ENCODE measurements at places on chromosomes 1 and 21.

- no peak for DNase-seq
These were observed 749 bp downstream of the SEC16B start for GRCh38 chr1:177969109-177969508.

DNA sequence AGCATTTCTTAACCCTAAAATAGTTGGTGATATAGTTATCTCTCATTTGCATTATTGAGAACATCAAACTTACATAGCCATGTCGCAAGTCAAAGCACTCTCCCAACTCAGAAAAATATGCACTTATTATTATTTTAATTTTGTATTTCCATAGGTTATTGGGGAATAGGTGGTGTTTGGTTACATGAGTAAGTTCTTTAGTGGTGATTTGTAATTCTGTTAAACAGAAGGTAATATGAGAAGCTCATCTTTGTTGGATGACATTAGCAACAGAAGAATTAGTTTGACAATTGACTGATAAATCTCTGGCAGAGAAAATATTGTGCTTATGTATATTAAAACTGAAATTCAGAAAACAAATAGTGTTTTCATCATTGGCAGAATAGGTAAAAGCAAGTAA lies 154.8 kb downstream of the NFIA start:
- DNase-seq, result no peak

DNA sequence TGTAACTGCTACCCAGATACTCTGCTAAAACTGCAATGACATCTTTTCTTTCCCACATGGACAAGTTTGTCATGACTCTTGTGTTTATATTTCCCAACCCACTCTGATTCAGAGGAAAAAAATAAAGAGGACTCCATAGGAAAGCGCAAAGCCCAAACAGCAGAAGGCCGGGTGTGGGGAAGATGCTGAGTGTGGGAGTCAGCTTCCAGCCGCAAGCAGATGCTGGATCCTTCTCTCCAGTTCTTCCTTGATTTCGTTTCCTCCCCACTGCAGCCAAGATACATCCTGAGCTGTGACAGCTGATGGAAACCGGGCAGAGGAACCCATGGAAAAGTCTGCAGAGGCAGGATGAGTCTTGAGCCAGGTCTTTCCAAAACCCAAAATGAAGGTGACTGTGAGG lies 498.2 kb downstream of the PLPP3 start:
- DNase-seq, result no peak

DNA sequence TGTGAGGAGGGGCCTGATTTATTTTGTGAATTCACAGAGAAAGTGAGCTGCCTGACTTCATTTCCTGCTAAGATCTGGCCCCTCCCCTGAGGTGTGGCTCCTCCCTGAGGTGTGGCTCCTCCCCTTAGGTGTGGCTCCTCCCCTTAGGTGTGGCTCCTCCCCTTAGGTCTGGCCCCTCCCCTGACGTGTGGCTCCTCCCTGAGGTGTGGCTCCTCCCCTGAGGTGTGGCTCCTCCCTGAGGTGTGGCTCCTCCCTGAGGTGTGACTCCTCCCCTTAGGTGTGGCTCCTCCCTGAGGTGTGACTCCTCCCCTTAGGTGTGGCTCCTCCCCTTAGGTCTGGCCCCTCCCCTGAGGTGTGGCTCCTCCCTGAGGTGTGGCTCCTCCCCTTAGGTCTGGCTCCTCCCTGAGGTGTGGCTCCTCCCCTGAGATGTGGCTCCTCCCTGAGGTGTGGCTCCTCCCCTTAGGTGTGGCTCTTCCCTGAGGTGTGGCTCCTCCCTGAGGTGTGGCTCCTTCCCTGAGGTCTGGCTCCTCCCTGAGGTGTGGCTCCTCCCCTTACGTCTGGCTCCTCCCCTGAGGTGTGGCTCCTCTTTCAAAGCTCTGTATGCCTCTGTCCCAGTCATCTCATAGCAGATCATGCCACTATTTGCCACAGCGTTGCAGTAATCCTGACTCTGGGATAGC lies 26.9 kb upstream of the LRRC3 start:
- peak; percentile 19 for DNase-seq

GRCh38 chr21:18677632-18678031 lies 274.0 kb upstream of the TMPRSS15 start:
- DNase-seq, result no peak

- DNase-seq, result no peak
These were observed 692.0 kb downstream of the NCAM2 start for GRCh38 chr21:21690068-21690665.

GRCh38 chr1:75602486-75602885 lies 8.4 kb downstream of the SLC44A5 start:
- DNase-seq, result no peak

GRCh38 chr1:7771823-7772299 lies 765 bp downstream of the VAMP3 start:
- DNase-seq, result no peak

DNA sequence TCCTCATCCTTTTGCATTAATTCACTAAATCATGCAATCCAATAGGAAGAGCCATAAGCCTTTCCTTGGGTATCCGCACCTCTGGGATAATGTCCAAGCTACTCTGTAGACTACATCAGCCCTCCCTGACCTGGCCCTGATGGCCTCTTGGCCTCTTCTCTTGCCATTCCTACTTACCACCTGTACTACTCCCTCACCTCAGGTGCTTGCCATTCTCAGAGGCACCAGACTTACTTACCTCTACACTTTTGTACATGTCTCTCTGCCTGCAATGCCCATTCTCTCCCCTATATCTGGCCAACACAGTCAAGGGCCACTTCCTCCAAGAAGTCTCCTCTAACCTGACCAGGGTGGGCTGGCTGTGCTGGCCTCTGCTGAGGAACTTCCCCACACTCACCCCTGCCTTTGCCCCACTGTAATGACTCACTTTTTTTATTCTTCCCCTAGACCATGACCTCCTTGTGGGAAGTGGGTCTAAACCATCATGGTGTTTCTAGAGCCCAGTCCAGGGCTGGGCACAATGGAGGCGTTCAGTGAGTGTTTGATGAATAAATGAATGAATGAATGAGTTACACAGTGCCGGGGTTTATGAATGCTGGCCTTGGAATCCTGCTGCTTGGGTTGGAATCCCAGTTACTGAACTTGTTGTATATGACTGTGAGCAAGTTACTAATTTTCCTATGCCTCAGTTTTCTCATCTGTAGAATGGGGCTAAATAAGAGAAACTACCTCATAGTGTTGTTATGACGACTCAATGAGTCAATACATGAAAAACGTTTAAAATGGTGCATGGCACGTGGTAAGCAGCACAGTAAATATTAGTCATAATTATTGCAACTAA lies 179.8 kb downstream of the FOXD2 start:
- no peak for DNase-seq

DNA sequence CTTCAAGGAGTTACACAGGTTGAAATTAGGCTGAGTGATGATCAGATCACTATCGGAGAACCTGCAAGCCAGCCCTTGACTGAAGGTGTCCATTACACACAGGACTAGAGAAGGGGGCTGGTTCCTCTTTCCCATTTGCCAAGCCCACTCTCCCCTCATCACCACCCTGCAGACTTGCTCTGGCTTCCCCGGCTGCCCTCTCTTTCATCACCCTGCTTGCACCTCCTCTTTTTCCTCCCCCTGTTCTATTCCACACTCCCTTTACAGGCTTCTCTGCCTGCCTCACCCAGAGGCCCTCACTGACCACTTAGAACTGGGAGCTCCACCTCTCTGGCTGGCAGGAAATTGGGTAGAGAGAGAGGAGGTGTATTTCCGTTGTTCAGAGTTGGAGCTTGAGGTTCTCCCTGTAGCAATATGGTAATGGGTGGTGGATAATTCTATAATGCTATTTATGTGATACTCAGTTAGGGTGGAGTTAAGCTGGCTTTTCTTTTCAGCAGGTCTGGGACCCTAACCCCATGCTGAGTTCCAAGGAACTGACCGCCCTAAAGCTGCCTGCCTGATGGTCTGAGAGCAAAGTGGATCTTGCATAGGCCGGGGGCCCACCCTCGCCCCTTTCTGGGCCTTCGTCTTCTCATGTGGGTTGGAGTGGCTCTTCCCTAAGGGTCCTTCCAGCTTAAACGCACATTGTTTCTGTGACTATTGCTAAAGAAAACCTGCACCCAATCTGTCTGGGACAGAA lies 111.8 kb upstream of the ADAR start:
- no peak for DNase-seq

DNA sequence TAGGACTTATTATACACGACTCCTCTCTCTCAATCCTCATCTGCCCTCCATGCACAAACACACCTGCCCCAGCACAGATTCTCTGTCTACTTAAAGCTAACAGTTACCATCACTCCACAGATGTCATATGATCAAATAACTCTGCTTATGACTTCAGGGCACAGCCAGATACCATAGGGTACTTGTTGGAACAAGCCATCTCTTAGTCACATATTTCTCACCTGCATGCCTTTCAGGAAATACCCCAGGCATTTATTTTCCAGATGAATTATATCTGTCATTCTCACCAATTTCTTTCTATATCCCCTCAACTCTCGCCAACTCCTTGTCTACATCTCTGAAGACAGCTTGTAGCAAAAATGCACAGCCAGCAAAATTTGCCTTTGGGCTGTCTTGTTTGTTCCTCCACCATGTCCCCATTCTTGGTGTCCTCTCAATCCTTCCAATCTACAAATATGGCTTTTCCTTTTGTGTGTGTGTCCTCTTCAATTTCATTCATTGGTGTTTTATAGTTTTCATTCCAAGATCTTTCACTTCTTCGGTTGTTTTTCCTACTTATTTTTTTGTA lies 353.9 kb upstream of the CAMK1G start:
- DNase-seq, result no peak

DNA sequence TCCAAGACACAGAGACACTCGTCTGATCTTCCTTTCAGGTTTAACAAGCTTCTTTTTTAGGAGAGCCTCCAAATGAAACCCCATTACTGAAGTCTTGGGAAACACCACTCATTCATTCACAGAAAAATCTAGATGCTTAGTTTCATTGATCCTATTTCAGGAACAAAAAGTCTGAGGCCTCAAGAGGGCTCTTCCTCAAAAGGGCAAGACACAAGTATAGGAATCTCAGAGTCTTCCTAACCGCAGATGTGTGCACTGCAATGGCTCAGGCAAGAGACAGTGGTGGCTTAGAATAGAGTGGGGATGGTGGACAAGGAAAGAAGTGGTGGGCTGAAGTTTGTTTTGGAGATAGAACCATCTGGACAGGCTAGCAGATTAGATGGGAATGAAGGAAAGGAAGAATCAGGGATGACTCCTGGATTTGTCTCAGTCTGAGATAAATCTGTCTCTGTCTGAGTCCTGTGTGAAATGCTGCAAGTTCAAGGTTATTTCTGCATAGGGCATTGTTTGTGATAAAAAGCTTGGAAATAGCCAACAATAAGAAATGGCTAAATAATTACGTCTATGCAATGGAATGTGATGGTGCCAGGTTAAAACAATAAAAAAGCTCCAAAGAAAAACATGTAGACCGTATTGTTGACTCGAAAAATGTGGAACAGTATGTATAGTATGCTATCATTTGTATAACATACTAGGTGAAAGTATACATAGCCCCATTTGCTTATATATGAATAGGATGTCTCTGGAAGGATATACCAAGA lies 8.9 kb upstream of the CTSE start:
- no peak for DNase-seq

DNA sequence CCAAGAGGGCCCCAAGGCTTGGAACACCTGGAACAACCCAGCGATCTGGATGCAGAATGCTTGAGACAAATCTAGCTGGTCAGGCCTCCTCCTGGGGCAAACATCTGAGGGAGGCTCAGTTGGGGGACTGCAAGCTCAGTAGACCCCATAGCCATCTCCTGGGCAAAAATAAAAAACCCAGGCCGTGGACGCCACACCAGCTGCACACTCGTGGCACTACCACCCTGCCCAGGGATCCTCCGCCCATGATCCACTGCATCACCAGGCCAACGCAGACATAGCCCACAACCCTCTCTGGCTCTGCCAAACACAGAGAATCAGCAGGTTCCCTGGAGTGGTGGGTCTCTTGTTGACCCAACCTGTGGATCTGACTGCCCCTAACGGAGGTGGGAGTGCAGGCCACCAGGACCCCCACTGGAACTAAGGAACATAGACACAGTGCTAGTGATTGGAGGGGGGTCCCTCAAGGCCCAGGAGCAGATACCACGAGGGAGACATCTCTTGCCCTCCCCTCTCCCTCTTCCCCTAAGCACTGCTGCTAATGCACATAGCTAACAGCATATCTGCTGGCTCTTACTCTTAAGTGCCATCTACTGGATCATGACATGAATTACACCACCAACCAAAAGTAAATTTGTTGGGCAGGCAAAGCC lies 147.2 kb downstream of the CHD1L start:
- DNase-seq, result peak; percentile 15

GRCh38 chr21:42844411-42845113 lies 34.8 kb downstream of the WDR4 start:
- DNase-seq, result no peak

DNA sequence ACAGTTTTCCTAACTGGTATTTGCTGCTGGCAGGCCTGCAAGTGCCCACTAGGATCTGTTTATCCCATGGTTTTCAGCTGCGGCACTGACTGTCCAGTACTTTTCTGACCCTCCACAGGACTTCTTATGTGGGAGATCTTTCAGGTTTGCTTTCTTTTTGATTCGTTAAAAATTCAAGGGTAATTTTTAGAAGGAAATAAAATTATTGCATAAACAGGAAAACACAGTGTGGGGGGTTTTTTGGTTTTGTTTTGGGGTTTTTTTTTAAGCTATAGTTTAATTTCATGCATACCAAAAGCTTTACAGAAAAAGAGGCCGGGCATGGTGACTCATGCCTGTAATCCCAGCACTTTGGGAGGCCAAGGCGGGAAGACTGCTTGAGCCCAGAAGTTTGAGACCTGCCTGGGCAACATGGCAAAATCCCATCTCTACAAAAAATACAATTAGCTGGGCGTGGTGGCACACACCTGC lies 3.6 kb downstream of the NIBAN1 start:
- DNase-seq, result no peak

GRCh38 chr1:85943526-85943925 lies 213.0 kb downstream of the COL24A1 start:
- DNase-seq, result no peak

DNA sequence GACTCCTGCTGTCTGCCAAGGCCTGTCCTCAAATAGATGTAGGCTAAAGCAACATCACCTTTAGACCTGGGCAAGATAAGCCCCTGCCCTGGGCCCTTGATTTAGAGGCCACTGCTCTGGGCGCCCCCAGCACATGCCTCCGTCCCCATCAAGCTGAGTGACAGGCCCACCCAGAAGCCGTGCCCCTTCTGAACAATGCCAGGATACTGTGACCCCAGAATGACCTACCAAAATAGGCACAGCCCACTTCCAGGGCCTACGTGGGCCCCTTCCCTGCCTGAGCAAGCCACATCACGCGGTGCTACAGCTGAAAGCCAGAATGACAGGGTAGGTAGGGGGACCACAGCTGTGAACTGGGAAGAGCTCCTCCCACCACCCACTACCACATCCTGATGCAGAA lies 24.7 kb upstream of the BECN2 start:
- no peak for DNase-seq

GRCh38 chr1:9135073-9135836 lies 6.4 kb upstream of the GPR157 start:
- DNase-seq, result no peak

- DNase-seq, result no peak
These were observed 41.3 kb upstream of the ARHGEF10L start for GRCh38 chr1:17498214-17498613.

All from HS-5 (cell line).